Fibroblast of upper back skin (primary cell): ENCODE measurements at places on chromosomes 12 and 14.

GRCh38 chr12:52147367-52147963 lies 44.3 kb downstream of the KRT80 start:
- DNase-seq = peak; percentile 98

- no peak for DNase-seq
Observed at GRCh38 chr12:92877904-92878303, 51.2 kb downstream of the EEA1 start.

GRCh38 chr12:84172823-84173424 lies 739.7 kb downstream of the SLC6A15 start:
- no peak for DNase-seq

DNA sequence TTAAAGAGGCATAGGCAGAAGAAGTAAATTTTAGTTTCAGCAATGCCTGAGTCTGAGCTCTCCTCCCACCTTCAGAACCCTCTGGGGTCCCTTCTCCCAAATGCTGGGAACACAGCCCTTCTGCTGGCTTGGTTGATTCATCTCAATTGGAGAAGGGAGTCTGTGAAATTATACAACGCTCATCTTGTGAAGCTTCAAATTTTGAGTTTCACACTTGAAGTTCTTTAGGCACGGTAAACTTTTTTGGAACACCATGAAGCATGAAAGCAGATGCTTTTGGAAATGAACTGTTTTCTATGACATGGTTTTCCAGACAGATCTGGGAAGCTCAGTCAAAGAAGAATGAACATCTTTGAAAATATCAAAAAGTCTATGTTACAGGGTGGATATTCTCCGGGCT lies 69.9 kb downstream of the TBK1 start:
- DNase-seq = no peak

DNA sequence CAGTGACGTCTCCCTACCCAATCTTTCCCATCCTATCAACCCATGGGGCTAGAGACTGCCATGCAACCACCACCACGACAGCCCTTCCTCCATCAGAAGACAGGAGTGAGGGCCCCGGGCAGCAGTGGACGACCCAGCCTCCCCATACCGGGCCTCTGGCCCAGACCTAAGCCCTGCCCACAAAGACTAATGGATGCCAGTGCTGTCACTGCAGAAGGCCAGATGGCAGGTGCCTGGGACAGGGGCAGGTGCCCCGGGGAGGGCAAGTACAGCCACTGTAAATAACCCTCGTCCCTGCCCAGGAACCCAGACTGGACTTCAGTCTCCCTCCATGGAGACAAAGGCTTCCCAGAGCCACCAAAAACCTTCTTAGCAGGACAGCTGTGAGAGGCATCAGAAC lies 20.3 kb upstream of the HSPB8 start:
- DNase-seq = no peak

GRCh38 chr12:15863984-15864383 lies 18.2 kb upstream of the STRAP start:
- DNase-seq = no peak

DNA sequence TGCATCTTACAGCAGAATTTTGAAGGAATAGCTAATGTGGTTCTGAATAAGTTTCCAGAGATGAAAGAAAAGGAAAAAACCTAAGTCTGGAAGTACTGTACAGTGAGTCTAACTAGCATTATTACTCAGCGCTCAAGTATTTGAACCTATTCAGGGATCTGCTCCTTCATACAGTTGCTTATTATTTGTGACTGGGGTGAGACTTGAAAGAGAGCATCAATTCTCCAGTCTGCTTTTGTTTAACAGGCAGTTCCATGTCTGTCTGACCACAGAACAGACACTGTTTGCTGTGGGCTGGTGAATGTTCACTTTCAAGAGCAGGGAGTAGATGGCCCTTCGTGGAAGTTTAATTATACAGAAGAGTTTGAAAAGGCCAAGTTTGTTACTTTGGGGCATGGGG lies 9.3 kb downstream of the ETV6 start:
- peak; percentile 94 for DNase-seq

DNA sequence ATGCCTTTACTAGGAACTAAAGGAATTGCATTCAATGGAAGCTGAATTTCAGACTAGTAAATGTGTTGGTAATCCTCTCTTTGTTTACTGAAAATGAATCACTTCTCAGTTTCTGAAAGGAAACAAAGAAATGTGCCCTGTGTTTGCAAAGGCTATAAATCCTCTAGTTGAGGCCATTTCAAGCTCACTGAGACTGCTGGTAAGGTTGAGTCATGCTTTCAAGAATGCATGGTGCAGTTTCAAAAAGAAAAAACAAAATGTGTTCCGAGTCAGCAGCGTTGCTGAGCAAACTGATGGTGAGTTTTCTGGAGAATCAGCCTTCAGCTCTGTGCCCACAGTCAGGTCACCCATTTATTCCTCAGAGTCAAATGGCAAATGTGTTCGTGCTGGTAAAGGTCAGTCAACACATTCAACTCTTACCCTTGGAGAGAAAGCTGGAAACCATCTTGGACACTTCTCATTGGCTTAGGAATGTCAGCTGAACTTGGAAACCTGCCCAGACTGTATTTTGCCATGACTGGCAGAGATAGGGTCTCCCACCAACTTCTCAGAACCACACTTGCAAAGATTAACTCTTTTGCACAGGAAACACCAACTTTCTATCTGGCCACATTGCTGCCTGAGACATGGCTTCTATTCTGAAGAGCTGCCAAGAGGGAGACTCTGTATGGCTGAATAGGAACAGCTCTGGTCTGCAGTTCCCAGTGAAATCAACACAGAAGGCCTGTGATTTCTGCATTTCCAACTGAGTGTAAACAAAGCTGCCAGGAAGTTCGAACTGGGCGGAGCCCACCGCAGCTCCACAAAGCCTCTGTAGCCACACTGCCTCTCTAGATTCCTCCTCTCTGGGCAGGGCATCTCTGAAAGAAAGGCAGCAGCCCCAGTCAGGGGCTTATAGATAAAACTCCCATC lies 484.4 kb downstream of the ATP23 start:
- peak; percentile 96 for DNase-seq

- DNase-seq = no peak
Observed at GRCh38 chr14:29724991-29725390, 202.7 kb downstream of the PRKD1 start.

DNA sequence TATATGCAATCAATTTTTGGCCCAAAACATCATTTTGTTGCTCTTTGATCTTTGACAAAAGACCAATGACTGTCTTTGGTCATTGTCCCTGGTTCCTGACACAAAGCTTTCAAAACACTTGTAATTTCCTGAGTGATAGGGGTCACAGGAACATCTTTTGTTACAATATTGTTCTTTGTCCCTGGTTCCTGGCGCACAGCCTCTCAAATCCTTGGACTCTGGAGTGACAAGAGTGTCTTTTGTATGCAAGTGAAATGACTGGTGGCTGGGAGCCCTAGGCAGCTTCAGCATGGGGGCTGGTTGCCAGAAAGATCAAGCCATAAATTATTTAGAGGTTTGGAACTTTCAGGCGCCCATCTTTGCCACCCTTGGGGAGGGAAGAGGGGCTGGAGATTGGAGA lies 53.9 kb downstream of the DNAH10 start:
- DNase-seq = no peak

DNA sequence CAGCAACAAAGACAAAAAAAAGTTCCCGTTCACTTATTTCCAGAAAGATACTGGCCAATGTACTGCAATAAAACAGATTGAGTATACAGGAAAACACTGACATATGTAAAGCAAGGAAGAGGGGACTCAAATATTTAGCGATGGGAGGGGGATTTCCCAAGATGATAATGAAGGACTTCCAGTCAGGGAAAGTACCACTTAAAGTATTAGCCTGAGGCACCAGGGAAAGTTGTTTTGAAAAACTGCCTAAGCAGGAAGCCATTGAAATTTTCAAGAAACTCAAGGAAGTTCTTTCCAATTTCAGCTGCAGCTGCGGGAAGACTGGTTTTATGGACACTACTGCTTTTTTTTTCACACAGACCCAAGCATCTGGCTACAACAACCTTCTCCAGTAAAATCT lies 1007.4 kb upstream of the NOVA1 start:
- no peak for DNase-seq

DNA sequence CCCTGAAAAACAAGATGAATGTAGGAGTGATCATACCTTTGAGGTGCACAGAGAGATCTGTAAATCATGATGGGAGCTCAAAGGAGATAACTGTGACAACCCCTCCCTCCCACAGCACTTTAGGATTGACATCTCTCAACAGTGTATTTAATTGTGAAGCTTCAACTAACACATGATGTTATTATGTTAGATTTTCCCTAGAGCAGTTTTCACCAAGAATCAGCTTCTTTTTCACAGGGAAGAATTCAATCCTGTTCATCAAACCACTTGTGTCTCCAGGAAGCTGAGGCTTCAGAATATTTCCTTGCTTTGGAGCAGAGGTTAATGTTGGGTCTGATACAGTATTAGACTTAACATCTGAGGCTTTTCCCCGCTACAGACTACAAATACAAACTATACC lies 11.8 kb downstream of the RPS6KA5 start:
- DNase-seq = no peak

GRCh38 chr12:68137335-68137830 lies 22.2 kb downstream of the IFNG start:
- no peak for DNase-seq

- DNase-seq = no peak
Observed at GRCh38 chr12:83470749-83471148, 784.0 kb downstream of the TMTC2 start.

DNA sequence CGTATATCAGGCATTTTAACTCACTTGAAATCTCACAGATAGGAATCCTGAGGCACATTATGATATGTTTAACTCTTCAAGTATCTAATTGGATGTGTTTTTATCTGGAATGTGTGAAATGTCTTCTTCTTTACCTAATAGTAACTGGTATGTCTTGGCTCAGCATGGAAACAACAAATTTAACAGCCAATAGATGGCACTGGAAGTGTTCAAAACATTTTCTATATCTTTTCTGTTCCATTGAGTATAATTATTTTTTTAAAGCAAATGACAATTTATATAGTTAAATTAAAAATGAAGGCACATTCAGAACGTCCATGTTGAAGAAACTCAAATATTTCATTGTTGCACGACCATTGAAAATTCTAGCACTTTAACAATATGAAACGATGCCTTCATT lies 164.6 kb upstream of the SLC16A7 start:
- peak; percentile 36 for DNase-seq

DNA sequence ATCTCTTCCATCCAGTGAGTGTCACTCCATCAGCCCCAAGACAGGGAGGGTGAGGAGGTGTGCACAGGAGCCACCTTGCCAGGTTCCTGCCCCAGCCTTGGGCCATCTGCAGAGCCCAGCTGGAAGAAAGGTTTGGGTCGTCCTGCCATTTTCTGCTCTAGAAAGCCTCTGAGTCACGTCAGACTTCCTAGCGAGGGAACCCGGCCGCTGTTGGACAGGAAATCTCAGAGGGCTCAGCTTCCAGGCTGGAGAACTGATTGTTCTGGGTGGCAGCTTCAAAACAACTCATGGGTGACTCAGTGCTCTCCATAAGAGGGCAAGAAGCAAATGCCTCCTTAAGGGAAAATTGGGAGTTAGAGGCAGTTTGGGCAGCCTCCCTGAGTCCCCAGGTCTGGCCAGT lies 16.6 kb downstream of the HIP1R start:
- DNase-seq = peak; percentile 55

- peak; percentile 43 for DNase-seq
Observed at GRCh38 chr12:65170209-65170881, 962 bp downstream of the LEMD3 start.

DNA sequence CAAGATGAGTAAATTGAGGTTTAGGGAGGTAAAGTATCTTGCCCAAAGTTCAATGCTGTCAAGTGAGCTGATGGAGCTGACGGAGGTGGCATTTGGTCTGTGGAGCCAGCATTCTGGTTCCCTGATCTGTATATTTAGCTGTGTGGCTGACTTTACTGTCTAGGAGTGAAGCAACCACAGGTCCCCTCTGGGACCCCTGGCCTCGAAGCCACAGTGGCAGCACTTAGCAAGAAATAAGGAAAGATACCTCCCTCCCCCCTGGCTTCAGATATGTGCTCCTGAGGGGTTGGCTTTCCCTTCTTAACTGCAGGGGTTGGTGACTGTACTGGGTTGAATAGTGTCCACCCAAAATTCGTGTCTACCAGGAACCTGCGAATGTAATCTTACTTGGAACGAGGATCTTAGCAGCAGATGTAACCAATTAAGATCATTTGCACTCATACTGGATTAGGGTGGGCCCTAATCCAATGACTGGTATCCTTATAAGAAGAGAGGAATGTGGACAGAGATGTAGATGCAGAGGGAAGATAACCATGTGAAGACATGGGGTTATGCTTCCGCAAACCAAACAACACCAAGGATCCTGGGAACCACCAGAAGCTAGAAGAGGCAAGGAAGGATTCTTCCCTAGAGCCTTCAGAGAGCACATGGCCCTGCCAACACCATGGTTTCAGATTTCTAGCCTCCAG lies 2.0 kb upstream of the ACVR1B start:
- peak; percentile 31 for DNase-seq

- DNase-seq = peak; percentile 19
Observed at GRCh38 chr14:34461334-34462131, 507 bp downstream of the SPTSSA start.

DNA sequence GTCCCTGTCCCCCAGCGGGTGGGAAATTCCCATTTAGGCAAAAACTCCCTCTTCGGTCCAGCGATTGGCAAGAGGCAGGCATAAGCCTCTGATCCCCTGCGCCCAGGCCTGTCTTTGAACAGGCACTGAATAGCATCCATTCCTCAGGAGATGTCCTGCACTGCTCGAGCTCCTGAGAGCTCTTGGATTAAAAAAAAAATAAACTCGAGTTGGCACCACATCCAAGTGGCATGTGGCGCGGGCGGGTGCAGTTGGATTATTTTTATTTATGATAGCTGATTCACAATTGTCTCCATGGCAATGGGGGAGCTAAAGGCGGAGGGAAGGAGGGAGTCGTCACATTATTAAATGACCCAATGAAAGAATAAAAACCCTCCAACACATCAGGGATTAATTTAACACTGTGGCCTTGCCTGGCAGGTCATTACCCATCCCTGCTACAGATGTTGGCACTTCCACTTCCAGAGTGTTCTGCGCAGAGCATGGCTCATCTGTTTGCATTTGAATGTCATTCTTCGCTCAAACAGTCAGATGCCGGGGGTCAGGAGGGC lies 207.2 kb downstream of the AACS start:
- no peak for DNase-seq

DNA sequence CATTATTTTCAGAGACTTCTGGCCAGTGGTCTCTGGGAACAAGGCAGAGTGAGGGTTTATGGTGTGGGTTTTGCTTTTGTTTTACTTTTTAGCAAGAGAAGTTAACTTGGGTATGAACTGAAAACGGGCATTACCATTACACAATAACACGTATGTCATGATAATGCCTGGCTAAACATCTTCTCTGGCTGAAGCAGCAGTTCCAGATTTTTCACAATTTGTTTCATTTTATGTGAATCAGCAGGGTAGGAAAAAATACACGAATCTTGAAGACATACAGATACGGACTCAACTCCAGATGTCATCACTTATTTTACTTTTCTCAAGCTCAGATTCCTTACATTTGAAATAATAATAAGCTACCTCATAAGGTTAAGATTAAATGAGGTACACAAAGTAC lies 2.5 kb upstream of the PCNX4 start:
- DNase-seq = no peak
